Epithelial cell of proximal tubule (primary cell): ENCODE measurements at places on chromosomes 2 and 18.

GRCh38 chr2:159650574-159650973 lies 34.2 kb upstream of the BAZ2B start:
- DNase-seq = no peak

DNA sequence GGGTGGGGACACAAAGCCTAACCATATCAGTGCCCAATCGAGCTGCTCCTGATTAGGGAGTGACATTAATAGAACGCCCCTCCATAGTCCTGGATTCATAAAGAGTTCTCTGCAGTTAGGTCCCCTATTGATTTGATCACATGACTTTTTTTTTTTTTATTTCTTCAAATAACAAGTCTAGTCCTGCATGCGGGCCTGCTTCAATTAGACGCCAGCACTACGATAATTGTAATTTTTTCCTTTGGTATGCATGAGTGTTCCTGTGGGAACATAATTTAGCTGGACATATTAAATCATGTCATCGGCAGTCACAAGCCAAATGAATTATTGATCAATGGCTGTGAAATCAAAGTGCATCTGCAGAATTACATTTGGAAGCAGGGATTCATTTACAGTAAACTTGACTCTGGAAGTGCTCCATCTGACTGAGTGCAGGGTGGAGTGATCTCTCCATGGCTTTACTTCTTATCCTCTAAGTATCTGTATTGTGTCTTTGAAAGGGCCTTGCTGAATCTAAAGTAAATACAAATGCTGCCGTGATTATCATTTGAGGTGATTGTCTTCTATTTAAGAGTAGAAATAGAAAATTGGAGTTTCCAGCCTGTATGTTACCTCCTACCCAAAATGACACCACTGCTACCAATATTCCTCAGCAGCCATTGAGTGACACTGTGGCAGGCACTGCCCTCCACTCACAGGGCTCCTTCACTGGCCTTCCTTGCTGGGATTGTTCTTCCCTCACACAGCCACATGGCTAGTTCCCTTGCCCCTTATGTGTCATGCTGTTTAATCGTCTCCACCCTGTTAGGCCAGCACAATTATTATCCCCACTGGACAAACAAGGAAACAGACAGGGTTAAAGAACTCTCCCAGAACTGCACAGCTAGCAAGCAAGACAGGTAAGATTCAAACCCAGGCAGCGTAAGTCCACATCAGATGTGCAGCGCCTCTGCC lies 337.4 kb upstream of the ID2 start:
- no peak for DNase-seq

- DNase-seq = no peak
Observed at GRCh38 chr2:45233301-45233700, 224.0 kb upstream of the SIX2 start.

DNA sequence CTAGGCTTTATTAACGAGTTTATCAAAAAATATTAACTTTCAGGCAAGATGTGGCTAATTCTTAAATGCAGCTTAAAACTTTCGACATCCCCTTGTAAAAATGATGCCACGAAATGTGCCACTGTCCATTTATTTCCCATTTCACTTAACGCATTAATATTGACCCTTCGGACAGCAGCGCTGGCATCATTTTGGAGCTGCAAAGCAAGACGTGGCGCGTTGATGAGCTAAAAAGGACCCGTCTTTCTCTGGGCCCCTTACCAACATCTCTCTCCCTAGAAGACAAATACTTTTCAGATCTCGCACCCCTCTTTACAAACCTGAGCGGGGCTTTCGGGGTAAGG lies 367.9 kb downstream of the MTX2 start:
- no peak for DNase-seq

GRCh38 chr2:70656421-70657010 lies 102.9 kb upstream of the TGFA start:
- no peak for DNase-seq

GRCh38 chr2:142757111-142757510 lies 120.4 kb upstream of the KYNU start:
- no peak for DNase-seq
